Psoas muscle (tissue), 8 donors: ENCODE measurements at places on chromosomes 3 and 15. TPM values are rescaled to one million over a fixed set of nuclear protein-coding genes. Genes with fewer than 3 reads are reported as not detected.

The SCG5 gene
- polyA plus RNA-seq = 0.15 TPM

The FSD2 gene
- 32.2 TPM for polyA plus RNA-seq

DNA sequence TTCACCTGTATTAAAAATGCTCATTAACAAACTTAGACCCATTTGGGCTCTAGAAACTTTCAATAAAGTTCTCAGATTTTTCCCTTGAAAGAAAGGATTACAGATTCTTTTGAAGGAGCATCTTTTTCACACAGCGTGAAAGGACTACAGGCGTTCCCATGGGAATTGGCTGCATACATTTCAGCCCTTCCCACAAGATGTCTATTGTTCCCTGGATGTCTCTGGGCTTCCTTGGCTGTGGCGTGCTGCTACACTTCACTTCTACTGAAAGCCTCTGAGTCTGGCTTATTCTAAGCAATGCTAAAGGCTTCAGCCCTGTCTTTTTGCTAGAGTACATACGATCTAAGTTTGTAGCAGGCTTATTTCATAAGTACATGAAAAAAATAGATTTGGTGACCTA lies 1.4 kb downstream of the VEPH1 start:
- DNase-seq = no peak

- no peak for DNase-seq
These were observed 1.1 kb upstream of the NLGN1 start for GRCh38 chr3:173396191-173397041.

- DNase-seq = no peak
These were observed 195.5 kb upstream of the MBNL1 start for GRCh38 chr3:152073267-152073666.

DNA sequence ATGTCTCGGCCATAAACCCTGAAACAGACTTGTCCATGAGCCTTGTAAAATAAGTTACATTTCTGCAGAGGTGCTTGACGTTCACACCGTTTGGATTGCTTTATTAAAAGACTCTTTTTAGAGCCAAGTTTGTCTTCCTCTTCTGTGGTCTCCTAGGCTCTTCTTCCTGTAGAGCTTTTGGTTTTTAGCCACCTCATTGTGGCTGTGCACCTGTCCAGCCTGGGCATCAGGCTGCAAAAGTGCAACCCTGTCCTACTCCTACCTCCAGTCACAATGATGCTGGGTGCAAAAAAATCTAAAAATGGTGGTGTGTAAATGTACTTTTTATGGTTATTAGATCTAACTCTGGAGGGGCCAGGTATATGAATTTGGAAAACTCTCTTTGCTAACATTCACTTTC lies 2.8 kb upstream of the RIOX2 start:
- no peak for DNase-seq

GRCh38 chr15:67832031-67832551 lies 6.8 kb downstream of the SKOR1 start:
- no peak for DNase-seq
